ENCODE measurements at places on chromosomes 16 and 17.

DNA sequence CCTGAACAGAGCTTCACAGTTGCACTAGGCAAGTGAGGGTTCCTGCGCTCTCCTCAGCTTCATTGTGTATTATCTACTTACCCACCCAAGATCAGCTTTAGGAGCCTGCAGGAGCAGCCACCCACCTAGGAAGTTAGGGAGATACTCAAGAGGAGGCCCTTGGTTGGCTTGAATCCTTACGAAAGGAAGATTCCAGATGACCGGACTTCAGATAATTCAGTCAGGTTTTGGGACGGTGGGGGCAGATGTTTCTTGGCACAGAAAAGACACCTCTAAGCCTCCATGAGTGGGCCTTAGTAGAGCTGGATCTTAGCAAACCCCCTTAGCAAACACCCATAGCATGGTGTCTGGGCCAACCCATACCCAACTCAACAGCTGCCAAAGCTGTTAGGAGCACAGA, 2.4 kb upstream of the CBFB start:
- no peak for DNase-seq

- DNase-seq, result no peak
Measured at GRCh38 chr16:47916266-47916665, 239.5 kb downstream of the ABCC12 start.

GRCh38 chr16:19613834-19614233, 58.3 kb downstream of the VPS35L start:
- peak; percentile 2 for DNase-seq

DNA sequence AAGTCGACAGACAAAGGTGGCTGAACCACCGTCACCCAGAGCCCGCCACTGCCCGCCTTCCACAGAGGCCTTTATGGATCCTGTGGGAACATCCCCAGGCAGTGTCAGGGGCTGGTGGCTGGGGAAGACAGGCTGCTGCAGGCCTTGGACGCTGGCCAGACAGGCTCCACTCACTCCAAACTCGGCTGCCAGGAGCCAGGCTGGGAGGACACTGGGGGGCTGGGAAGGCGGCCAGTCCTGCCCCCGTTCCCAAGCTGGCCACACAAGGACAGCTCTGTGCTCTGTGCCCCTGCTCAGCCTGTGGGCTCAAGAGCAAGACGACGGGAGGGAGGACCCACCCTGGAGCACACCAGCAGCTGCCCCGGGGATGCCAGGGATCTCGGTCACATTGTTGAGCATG, 7.6 kb upstream of the LCAT start:
- DNase-seq, result no peak

DNA sequence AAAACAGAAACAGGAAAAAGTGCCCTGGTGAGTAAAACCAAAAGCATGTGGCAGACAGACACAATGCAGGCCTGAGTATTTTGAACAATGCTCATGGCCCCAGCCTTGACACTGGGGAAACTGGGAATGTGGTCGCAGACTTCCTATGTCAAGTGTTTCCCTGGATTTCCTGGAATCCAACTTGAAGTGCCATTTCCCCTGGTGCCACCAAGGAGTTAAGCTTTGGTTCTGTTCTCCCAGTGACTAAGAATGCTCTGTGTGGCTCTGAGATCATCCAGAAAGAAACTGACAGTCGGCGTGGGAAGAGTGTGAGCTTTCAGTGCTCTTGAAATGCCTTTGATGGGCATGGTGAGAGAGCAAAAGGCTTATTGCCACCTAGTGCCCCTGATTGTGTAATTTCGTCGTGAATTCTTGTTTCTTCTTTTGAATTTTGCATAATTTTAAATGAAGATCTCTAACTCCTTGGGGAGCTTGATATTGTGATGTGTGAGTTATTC, 96.0 kb downstream of the YPEL2 start:
- peak; percentile 80 for DNase-seq

- DNase-seq, result no peak
Measured at GRCh38 chr16:81655469-81656162, 123.5 kb upstream of the PLCG2 start.

DNA sequence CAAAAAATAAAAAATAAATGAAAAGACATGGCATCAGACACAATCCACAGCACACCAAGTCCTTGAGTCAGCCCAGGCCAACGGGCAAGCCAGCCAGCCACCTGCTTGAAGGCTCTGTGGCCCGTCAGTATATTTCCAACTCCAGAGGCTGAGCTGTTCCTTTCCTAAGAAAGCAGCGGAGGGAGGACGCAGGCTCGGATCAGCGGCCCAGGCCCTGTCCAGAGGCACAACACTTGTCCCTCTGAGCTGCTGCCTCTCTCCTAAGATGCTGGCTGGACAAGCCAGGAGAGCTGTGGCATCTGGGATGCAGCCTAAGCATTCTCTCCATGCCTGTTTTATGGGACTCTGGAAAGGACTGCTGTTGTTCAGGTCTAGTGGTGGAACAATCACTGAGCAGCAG, 14.8 kb upstream of the NLRC3 start:
- no peak for DNase-seq

GRCh38 chr16:66442502-66443268, 15.6 kb downstream of the BEAN1 start:
- DNase-seq, result no peak

DNA sequence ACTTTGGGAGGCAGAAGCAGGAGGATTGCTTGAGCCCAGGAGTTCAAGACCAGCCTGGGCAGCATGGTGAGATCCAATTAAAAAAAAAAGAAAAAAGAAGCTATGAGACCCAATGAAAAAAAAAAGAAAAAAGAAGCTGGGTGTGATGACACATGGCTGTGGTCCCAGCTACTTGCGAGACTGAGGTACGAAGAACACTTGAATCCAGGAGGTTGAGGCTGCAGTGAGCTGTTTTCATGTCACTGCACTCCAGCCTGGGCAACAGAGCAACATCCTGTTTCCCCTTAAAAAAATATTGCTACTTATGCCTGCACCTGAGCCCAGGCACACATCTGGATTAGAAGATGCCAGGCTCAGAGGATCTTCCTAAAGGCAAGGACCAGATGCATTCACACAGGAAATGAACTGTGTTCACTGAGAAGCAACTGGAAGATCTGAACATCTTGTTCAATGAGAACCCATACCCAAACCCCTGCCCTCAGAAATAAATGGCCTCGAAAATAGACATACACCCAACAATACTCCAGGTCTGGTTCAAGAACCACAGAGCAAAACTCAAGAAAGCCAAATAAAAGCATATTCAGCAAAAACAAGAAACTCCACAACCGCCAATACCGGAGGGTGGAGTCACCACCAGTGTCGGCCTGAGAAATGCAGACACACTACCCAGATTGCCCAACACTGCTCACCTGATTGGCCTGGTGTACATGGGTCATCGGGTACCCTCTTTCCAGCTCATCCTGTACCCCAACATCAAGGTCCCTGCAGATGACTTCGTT, 4.4 kb downstream of the RNF135 start:
- DNase-seq, result no peak

- DNase-seq, result no peak
Measured at GRCh38 chr16:80664786-80665185, 124.0 kb downstream of the DYNLRB2 start.

DNA sequence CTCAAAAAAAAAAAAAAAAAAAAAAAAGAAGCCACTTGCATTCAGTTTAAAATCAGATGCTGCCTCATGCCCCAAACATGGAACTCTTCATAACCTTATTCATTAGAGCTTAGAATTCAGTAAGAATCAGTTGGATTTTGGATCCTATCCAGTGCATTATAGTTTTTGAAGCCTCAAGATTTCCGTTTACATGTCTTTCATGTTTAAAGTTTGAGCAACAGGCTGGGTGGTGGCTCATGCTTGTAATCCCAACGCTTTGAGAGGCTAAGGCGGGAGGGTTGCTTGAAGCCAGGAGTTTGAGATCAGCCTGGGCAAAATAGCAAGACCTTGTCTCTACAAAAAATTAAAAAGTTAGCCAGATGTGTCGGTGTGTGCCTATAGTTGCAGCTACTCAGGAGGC, 55.0 kb downstream of the SNTB2 start:
- DNase-seq, result peak; percentile 33

- DNase-seq, result no peak
Measured at GRCh38 chr16:9922441-9922840, 259.8 kb downstream of the GRIN2A start.

GRCh38 chr17:42700586-42701289, 18.4 kb downstream of the CNTNAP1 start:
- DNase-seq, result no peak

DNA sequence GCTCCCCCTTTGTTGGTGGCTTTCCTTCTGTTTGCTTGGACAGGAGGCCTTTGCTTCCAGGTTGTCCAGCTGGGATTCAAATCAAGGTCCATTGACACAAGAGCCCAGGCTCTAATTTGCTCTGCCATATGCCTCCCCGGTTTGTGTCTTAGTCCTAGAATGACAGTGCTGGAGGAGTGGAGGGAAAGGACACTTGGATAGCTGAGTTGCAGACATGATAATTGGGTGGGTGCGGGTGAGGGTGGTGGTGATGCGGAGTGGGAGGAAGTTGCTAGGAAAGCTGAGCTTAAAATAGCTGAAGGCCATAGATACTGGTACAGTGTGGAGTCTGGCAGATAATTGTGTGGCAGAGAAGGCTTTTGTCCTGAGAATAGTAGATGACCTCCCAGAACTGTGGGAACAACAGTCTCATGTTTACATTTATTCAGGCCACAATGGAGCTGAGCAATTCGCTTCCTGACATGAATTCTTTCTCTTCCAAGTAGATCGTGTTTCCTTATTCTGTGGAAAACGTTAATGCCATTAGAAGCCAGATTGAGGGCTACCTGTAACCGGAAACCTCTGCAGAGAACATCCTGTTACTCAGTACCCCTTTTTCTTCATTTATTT, 23.8 kb downstream of the SEC14L1 start:
- DNase-seq, result no peak

DNA sequence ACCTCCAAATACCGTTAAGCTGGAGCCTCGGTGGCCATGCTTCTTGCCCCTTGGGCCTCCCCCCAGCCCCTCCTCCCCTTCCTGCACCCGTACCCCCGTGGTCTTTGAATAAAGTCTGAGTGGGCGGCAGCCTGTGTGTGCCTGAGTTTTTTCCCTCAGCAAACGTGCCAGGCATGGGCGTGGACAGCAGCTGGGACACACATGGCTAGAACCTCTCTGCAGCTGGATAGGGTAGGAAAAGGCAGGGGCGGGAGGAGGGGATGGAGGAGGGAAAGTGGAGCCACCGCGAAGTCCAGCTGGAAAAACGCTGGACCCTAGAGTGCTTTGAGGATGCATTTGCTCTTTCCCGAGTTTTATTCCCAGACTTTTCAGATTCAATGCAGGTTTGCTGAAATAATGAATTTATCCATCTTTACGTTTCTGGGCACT, 928 bp downstream of the HBA1 start:
- DNase-seq, result peak; percentile 38

DNA sequence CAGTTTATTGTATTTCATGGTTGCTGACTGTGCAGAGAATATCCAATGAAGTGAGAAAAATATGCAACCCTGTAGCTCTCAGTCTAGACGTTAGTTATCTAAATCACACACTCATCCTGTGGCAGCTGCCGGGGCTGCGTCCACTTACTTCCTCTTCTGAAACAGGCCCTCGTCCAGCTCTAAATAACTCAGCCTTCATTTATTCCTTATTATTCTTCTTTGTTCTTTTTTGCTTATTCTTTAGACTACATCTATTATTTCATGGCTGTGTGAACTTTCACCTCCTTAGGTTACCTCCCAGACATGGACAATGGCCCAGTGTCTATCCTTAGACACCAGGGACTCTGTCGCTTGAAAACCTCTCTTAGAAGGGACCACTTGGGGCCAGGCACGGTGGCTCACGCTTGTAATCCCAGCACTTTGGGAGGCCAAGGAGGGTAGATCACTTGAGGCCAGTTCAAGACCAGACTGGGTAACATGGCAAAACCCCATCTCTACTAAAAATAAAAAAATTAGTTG, 3.4 kb upstream of the THUMPD1 start:
- no peak for DNase-seq

GRCh38 chr16:14344292-14344691, 273.2 kb downstream of the MRTFB start:
- DNase-seq, result no peak

- DNase-seq, result no peak
Measured at GRCh38 chr17:28228109-28228840, 90.7 kb upstream of the TMEM97 start.

DNA sequence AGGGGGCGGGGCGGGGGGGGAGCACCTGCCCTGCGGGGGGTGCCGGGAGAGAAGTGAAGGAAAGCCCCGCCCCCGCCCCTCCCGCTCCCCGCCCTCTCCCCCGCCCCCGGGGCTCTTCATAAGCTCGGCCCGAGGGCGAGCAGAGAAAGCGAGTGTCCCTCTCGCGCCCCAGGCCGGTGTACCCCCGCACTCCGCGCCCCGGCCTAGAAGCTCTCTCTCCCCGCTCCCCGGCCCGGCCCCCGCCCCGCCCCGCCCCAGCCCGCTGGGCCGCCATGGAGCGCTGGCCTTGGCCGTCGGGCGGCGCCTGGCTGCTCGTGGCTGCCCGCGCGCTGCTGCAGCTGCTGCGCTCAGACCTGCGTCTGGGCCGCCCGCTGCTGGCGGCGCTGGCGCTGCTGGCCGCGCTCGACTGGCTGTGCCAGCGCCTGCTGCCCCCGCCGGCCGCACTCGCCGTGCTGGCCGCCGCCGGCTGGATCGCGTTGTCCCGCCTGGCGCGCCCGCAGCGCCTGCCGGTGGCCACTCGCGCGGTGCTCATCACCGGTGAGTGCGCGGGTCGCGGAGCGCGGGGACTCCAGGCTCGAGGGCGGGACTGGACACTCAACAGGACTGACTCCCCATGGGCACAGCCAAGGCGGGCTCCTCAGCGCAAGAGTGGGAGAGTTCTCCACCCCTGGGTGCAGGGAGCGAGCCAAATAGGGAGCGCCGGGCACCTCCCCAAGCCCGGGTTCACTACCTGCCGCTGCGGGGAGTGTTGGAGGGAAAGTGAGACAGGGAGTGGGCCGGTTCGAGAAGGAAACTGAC, at the start of gene HSD11B2:
Gene HSD11B2, plus strand, starts transcription at position 145 of the 798 bp plus-strand sequence. Its CDS starts 128 bp downstream, at position 273.
- DNase-seq, result no peak

DNA sequence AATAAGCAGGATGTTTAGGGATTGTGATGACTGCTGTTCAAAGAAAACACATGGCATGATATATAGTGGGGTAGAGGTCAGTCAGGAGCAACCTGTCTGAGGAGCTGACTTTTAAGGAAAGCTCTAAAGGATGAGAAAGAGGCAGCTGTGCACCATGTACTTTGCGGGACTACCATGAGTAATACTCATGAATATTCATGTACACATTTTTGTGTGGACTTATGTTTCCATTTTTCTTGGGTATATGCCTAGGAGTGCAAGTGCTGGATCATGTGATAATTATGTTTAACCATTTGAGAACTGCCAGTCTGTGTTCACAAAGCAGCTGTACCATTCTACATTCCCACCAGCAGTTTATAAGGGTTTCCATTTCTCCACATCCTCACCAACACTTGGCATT, 35.8 kb downstream of the BEAN1 start:
- DNase-seq, result peak; percentile 17

- DNase-seq, result peak; percentile 86
Measured at GRCh38 chr17:50051082-50051576, 4.8 kb upstream of the ITGA3 start.

DNA sequence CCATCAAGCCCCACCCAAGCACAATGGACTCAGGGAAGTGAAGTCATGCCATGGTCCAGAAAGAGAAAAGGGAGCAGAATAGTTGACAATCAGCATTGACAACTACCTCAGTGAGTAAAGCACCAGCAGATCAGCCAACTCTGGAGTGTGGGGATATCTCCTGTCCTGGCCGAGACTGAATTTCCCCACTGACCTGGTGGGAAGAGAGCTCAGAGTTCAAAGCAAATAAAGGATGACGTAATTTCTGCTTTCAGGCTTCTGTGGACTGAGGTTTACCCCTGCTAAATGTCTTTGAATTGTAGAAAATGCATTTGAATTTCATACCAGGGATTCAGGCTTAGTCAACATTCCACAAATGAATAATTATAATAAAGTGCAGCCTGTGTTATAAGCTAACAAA, 152.9 kb downstream of the CBLN1 start:
- DNase-seq, result no peak
